Fibroblast of upper back skin (primary cell): ENCODE measurements at places on chromosomes 4 and X.

DNA sequence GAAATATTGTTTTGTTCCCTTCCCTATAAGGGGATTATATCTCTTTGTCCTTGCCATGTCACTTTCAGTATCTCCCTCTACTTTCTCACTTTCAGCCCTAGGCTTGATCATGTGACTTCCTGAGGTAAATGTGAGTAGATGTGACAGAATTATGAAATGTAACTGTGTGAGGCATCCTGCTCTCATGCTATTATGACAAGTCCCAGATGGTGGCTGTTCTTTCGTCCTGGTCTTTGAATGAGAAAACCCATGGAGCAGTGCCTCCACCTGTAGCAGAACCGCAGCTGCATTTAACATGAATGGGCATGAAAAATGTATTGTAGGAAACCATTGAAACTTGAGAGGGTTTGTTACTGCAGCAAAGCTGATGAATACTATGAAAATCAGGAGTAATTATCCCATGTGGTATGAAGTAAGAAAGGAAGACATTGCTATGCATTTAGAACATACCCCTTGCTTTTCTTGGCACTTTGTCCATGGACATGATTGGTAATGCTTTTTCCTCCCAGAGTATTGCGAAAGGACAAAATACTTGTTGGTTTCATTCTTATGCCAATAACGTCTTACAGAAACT is 202.2 kb upstream of the GPRIN3 start:
- peak; percentile 74 for DNase-seq

- no peak for DNase-seq
Observed at GRCh38 chrX:150226223-150226965, 136.7 kb upstream of the MAMLD1 start.

- no peak for DNase-seq
Observed at GRCh38 chrX:40546870-40547269, 33.9 kb upstream of the ATP6AP2 start.

GRCh38 chr4:3878678-3879077 is 112.5 kb downstream of the ADRA2C start:
- no peak for DNase-seq

DNA sequence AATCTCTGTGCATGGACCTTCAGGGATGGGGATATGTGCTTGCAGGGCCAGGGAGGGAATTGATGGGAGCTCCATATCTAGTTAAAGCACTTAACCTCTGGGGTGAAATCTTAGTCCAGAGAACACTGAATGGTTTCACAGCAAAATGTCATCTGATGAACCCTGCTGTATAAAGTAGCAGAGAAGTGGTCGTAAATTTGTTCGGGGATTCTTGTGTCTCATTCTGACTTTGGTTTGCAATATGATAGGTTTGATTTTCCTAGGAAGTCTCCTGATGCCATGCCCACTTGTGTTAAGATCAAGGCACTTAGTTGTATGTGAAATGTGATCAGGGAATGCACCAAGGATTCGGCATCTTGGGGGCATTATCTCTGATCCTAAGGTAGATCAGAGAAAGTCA is 96.9 kb downstream of the NHS start:
- DNase-seq = no peak

DNA sequence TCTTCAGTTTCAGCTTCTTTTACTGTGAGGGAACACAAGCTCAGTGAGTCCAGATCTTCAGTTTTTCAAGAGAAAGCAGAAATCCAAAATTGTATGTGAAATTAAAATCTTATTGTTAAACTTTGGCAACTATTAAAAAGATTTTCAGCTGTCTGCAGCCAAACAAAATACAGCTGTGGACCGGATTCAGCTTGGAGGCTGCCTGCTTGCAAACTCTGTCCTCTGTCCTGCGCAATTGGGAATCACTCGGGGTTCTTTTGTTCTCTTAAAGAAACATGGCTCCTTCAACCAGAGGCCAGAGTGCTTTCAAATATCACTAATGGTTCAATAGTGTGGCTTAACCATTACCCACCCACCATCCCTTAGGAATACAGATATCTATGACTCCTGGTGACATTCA is 201.2 kb downstream of the CHIC2 start:
- peak; percentile 48 for DNase-seq

- no peak for DNase-seq
Observed at GRCh38 chr4:22233230-22233629, 282.6 kb downstream of the ADGRA3 start.

- DNase-seq = no peak
Observed at GRCh38 chrX:140920416-140920815, 82.0 kb upstream of the SPANXB1 start.

DNA sequence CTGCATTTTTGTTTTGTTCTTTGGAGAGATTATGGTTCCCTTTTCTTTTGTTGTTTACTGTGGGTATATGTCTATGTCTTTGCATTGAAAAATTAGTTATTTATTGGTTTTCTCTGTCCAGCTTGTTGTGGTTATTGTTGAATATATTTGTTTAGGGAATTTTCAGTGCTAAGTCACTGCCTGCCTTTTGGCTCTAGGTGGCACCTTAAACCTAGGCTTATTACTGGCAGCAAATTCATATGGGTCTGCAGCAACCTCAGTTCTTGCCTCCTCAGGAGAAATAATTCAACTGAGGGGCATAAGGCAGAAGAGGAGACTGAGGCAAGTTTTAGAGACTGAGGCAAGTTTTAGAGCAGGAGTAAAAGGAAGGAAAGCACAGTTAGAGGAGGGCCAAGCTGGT is 1157.3 kb upstream of the AGA start:
- DNase-seq = no peak

GRCh38 chrX:117120700-117121099 is 657.9 kb upstream of the CT83 start:
- DNase-seq = no peak

DNA sequence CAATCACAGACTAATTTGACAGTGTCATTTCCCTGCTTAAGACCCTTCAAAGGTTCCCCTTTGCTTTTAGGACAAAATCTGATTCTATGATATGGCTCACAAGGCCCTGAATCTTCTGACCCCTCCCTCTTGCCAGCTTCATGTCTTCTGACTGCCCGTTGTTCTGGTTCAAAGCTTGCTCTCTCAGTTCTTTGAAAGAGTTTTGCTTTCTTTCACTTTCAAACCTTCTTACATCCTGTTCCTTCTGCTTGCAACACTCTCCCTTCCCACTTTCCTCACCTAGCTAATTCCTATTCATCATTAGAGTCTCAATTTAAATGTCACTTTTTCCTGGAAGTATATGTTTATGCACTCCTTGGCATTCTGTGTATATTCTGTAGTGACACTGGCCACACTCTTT is 299.2 kb downstream of the IDS start:
- no peak for DNase-seq

DNA sequence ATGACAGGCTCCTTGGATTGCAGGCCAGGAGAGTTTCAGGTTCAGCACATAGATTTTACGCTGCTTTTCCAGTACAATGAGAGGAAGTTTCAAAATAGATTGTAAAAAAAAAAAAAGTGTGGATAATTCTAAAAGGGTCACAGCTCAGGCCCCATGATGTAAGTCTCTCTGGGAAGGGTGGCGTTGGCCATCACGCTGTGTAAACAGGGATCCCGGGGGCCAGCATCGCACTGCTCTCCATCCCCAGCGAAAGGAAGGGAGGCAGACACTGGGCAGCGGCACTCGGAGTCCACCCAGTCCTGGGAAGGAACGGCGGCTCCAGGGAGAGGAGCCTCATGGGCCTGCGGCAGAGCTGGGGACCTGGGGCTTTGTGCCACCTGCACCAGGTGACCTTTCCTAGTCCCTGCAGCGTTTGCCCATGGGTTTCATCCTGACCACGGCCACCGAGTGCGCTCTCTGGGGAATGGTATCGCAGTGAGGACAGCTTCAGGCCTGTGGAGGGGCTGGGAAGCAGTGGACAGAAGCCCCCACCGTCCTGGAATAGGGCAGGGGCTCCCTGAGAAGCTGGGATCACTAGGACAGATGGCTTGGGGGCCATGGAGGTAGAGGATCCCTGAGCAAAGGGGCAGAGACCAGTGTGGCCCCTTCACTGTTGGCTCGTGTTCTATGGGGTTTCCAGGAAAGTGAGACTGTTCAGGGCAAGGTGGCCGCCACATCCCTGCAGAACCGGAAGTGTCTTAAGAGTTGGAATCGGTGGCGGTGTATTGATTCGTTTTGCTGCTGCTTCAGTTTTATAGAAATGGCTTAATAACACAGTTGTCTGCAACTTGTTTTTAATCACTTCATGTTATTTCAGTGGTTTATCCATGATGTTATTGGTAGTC is 38.9 kb downstream of the RGS12 start:
- no peak for DNase-seq
